Pancreas (tissue), 10 donors: ENCODE measurements at places on chromosomes 2 and 18. TPM values are rescaled to one million over a fixed set of nuclear protein-coding genes. Genes with fewer than 3 reads are reported as not detected.

Gene IL1RN
- not detected for total RNA-seq

Gene CHN1
- 4.2 TPM for total RNA-seq

Gene TNFAIP6
- 0.55 TPM for total RNA-seq

Gene RFX8
- total RNA-seq: not detected

Gene GLI2
- total RNA-seq: 1.4 TPM

Gene RSAD2
- total RNA-seq: 1.9 TPM

Gene DNAH6
- 0.95 TPM for total RNA-seq

Gene UGT1A4
- 0.19 TPM for total RNA-seq

Gene CMPK2
- total RNA-seq: 3.6 TPM

Gene SERPINB7
- not detected for total RNA-seq

Gene UGT1A8
- not detected for total RNA-seq
